DMS153 (cell line): ENCODE measurements at places on chromosomes 4 and X.

DNA sequence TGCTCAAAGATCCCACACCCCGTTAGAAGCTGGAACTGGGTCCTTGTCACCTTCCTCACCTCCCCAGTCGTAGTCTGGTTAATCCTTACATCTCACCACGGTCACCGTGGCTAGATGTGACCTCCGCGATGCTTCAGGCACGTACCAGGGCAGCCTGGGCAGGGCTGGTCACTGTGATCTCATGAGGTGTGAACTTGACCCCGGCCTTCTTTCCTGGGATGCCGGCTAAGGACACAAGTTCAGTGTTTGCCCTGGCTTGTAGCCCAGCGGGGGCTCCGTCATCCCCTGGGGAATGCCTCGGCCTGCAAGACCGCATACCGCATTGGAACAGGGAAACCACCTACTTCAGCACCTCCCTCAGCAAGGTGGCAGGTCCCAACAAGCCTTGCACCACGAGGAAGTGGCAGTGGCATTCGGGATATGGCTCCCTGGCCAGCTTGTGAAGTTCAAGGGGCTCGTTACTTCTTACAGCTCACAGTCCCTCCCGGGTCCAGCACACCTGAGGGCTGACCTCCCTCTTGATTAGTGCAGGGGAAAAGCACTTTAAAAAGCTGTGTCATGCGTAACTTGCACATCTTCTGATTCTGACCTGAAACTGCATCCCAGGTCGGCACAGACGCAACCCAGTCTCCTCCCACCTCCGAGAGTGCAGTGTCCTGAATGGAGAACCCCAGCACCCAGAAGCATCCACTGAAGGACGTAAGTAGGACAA, 25.9 kb downstream of the NOP14 start:
- DNase-seq, result peak; percentile 56

DNA sequence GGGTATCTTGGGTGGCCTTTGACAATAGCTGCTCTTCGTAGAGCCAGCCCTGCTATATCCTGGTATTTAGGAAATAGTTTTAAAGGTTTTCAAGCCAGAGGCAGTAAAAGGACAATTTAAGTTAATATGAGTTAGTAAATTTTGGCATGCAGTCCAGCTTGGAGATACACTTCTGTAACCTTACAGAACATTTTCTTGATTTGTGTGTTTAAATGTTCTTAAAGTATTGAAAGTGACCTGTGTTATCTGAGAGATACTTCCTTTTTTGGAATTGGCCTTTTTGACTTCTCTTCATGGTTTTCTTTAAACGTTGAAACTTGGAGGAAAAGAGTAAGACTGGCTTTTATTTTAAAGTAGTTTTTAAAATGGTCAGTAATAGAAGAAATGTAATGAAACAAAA, 25.5 kb downstream of the PDLIM5 start:
- DNase-seq, result no peak

GRCh38 chr4:162245051-162245450, 81.3 kb upstream of the FSTL5 start:
- no peak for DNase-seq

GRCh38 chr4:52935317-52935716, 73.2 kb downstream of the RASL11B start:
- no peak for DNase-seq

DNA sequence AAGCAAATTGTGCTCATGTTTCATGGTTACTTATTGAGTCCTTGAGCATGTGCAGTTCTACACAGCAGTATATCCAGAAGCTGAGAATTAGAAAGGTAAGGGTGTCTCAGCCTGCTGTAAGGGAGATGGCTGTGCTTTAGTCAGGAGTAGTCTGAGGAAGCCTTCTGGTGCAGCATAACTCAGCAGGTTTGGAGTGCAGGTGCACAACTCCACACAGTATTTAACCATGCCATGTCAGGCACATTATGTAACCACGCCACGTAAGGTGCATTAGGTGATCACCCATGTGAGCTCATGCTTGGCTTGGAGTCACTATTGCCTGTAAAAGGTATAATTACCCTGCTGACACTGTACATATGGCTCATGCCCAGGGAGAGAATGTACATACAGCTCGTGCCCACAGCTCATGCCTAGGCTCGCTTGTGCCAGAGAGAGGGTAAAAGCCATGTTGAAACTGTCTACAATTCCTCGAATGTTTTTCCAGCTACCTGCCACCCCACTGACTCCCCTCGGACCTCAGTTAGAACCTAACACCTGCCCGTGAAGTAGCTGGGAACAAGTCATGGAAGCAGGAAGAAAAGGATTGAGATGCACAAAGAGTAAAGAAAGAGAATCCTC, 37.8 kb downstream of the UCHL1 start:
- DNase-seq, result no peak

DNA sequence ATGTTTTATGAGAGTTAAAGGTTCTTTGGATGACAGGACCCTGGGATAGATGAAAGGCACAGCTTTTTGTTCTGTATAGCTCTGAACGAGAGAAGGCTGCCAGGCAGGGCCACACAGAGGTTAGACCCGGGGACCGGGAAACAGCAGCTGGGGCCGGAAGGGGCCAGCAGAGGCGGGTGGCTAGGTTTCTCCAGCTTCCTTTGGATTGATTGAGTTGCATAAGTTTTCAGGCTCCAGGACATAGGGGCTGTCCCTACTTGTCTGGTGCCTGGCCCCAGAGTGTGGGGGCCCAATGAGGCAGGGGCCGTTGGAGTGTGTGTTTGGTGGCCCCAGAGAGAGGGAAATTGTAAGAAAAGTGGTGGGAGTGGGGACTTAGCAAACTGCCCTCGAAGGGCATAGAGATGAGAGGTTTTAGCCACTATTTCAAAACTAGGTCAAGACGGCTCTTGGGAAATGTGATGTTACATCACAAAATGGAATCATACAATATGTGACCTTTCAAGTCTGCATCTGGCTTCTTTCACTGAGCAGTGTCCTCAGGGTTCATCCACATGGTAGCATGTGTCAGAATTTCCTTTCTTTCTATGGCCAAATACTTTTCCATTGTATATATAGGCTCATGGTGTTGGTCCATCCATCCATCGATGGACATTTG, 3.7 kb downstream of the ZFP92 start:
- DNase-seq, result no peak

DNA sequence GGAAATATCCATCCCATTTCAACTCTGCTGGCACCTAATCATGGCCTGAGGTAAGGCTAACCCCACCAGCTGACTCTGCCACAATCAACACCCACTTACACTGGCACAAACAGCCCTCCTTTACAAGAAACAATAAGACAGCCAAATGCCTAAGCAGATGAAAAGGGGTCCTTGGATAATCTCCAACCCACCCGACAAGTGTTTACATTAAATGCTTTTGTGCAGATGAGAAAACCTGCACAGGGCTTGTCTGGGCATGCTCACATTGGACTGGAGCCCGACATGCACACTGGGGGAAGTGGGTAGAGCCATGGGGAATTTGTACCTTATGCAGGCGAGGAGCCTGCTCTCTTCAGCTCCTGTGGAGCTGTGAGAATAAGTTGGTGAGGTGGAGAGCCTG, 138.9 kb upstream of the ITM2A start:
- no peak for DNase-seq

DNA sequence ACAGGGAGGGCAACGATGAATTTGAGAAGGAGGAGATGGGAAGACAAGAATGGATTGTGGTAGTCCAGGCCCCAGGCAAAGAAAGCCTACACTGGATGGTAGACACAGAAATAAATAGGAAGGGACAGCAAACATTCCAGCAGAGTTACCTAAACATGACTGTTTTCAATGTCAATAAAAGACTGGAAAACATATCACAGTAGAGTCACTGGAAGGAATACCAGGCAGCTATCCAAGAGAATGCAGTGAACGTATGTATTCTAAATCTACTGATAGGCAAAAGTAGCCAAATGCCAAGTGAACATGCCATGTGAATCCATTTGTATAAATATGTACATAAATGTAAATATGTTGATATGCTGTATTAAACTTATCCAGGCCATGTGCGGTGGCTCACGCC, 183.0 kb downstream of the PALLD start:
- no peak for DNase-seq

DNA sequence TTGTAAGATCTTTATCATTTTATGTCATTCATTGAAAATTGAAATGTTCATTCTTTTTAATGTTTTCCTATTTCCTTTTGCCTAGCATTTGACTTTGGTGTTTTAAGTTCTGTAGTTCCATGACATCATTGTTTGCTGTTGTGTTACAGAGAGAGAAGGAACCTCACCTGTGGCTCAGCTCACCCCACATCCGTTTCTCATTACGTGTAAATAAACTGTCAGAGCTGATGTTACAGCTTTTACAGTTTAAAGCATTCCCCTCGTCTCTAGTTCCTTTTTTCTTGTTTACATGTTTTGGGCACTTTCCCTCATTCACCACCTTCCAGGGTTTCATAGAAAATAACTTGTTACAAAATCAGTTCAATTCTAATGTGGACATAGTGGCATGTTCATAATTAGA, 137.2 kb downstream of the FNIP2 start:
- no peak for DNase-seq

GRCh38 chr4:136337216-136337615, 1195.1 kb downstream of the PCDH18 start:
- no peak for DNase-seq

- no peak for DNase-seq
Observed at GRCh38 chrX:109347632-109348031, 134.3 kb downstream of the GUCY2F start.

GRCh38 chr4:83852085-83852451, 316.2 kb downstream of the GPAT3 start:
- no peak for DNase-seq

GRCh38 chr4:24937176-24937916, 24.5 kb upstream of the CCDC149 start:
- DNase-seq, result no peak

DNA sequence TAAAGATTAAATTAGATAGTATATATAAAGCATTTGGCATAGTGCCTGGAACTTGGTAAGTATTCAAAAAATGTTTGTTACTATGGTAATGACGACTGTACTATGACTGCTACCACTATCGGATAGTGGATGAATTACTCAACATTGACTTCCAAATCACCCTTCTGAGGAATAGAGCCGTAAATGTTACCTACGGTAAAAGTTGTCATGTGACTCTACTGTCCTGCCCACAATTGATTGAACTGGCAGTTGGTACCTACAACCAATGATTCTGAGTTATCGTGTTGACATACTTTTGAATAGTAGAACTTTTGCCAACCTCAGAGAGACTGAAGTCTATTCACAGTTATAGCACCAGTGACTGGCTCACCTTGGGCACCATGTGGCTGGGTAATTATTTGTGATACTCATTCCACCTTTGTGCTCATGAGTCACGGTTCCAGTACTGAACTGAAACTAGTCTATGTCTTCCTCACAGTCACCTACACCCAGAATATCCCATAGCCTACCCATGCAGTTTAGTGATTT, 185.5 kb upstream of the PITX2 start:
- DNase-seq, result no peak

- DNase-seq, result no peak
Observed at GRCh38 chrX:3788494-3789233, 75.2 kb upstream of the PRKX start.

- no peak for DNase-seq
Observed at GRCh38 chrX:112266136-112266535, 183.6 kb upstream of the TRPC5 start.

- DNase-seq, result no peak
Observed at GRCh38 chr4:76630741-76631140, 195.7 kb downstream of the SHROOM3 start.

DNA sequence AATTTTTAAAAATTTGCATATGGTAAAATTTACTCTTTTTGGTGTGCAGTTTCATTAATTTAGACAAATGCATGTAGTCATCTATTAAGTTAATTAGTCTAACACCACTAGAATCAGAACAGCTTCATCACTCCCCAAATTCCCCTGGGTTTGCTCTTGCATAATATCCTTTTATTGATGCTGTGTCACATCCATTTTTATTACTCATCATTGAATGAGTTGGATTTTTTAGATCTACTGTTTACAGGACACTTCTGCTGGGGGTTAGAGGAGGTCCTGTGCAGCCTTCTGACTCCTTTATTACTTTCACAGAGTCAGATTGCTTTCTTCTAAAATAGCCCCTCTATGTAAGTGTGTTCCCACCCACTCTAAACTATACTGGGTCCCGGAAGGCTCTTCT, 65.9 kb downstream of the MTHFD2L start:
- DNase-seq, result no peak

- DNase-seq, result no peak
Observed at GRCh38 chr4:61540944-61541343, 340.8 kb downstream of the ADGRL3 start.

DNA sequence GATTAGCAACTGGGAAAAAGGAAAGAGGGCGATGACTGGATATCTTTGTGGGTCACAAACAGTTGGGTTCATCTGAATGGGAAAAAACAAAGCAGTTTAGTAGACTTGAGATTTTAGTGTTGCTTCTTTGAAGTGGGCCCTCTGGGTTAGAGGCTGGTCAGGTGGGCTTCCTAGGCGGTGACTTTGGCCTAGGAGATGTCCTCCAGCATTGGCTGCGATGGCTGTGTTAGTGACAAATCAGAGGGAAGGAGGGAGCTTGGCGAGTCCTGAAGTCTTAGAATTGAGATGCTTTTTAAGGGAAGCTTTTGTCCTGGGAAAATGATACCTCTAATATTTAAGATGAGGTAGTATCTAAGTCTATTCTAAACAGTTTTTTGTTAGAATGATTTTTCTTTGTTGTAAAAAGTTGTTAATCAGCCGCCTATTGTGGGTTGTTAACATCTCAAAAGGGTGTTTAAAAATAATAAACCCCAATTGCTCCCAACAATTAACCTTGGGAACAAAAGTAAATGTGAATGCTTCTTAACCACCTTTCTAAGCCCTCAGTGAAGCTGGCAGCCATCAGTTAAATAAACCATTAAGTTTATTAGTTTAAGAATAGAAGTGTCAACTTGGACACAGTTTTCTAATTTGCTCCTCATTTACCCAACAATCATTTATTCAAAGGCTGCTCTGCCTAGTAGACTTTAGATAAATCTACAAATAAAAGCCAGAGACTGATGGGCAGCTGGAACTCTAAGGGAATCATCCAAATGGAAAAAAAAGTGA, 31.7 kb downstream of the DLG3 start:
- DNase-seq, result no peak

GRCh38 chr4:119707336-119707735, 78.7 kb upstream of the PDE5A start:
- DNase-seq, result no peak

GRCh38 chr4:148207068-148207467, 235.1 kb downstream of the NR3C2 start:
- DNase-seq, result no peak

- no peak for DNase-seq
Observed at GRCh38 chr4:147965056-147965455, 233.2 kb downstream of the ARHGAP10 start.

GRCh38 chrX:129723511-129723910, 15.3 kb upstream of the XPNPEP2 start:
- DNase-seq, result no peak

GRCh38 chr4:153514688-153515426, 48.7 kb downstream of the TMEM131L start:
- DNase-seq, result no peak

GRCh38 chr4:73347497-73347896, 56.6 kb upstream of the ALB start:
- DNase-seq, result no peak

DNA sequence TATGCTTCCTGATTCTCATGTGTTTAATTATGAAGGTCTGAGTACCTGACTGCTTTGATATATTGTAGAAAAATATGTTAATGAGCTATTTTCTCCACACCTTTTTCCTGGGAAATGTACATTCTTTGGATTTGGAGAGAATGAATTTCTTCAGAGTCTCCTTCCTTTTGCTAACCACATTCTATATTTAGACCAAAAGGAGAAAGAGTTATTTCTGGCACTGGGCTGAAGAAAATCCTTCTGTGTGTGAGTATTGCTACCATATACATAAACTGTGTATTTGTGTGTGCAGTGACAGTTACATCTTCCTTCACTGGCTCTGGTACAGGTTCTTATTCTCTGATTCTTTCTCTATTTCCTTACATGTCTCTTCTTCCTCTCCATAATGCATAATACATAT, 44.5 kb upstream of the PGRMC2 start:
- no peak for DNase-seq
